ENCODE measurements at places on chromosomes 4 and X.

- DNase-seq, result no peak
Measured at GRCh38 chr4:182338746-182339145, 95.5 kb downstream of the TENM3 start.

- no peak for DNase-seq
Measured at GRCh38 chrX:70038951-70039350, 10.8 kb downstream of the AWAT2 start.

DNA sequence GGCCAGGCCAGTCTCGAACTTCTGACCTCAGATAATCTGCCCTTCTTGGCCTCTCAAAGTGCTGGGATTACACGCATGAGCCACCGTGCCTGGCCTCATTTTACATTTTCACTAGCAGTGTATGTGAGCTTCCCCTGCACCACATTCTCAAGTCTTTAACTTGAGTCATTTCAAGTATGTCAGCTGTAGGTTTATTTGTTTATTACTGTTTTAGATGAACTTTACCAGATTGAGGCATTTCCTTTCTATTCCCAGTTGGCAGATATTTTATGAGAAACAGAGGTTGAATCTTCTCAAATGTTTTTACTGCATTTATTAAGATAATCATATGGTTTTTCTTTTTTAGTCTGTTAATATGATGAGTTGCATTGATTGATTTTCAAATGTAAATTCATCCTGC is 114.6 kb upstream of the SH3RF1 start:
- DNase-seq, result no peak

GRCh38 chr4:120056246-120056645 is 10.4 kb downstream of the MAD2L1 start:
- no peak for DNase-seq

DNA sequence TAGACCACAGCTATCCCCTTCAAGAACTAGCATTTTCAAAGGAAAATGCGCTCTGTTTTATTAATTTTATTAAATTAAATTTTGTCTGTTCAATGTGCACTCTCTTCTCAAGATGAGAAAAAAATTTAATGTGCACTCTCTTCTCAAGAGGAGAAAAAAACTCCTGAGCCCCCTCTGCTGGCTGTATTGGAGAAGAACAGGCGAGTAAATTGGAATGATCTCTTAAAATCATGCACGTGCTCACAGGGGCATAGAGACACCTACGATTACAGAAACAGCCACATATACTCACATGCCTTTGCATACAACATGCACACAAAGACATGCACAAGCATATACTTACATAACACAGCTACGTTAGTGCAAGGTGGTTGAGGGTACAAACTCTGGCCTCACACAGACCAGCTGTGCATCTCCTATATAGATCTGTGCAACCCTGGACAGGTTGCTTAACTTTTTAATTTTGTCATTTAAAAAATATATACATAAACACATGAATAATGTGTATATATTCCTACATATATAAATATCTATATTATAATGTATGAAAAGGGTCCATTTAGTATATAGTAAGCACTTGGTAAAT is 176.2 kb upstream of the CXorf66 start:
- DNase-seq, result no peak

- DNase-seq, result no peak
Measured at GRCh38 chrX:150647331-150647730, 45.9 kb upstream of the MTMR1 start.

DNA sequence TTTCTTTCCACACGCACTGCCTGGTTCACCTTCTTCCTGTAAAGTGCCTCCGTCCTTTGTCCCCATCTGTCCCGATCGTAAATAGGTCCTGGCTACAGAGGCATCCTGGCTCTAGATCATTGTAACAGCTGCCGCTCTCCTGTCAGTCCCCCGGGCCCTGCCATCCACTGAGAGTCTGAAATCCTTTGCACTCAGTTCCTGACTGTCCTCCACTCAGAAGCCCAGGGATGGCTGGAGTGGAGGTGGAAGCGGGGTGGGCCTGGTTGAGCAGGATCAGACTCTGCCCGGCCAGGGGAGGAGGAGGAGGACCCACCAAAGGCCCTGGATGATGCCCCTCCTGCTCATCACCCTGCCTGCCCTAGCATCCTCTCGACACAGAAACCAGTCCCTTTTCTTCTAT is 29.8 kb downstream of the PIGG start:
- DNase-seq, result no peak

GRCh38 chrX:49137492-49137891 is 14.0 kb upstream of the GPKOW start:
- no peak for DNase-seq

DNA sequence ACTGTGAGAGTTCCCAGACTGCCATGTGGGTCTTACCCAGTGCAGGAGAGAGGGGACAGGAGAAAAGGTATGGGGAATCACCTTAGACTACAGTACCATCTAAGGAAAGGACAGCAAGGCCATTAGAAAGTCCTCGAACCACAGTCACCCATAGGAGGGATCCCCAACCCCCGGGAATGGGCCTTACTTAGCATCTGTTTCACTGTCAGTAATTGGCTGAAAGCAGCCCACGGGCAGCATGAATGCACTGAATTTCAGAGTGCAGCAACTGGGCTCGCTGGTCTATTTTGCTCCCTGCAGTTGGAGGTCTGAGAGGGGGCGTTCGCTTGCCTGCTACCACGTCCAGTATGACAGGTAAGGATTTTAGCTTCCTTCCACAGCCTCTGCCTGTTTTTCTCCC is 50.4 kb upstream of the KLHL8 start:
- no peak for DNase-seq

DNA sequence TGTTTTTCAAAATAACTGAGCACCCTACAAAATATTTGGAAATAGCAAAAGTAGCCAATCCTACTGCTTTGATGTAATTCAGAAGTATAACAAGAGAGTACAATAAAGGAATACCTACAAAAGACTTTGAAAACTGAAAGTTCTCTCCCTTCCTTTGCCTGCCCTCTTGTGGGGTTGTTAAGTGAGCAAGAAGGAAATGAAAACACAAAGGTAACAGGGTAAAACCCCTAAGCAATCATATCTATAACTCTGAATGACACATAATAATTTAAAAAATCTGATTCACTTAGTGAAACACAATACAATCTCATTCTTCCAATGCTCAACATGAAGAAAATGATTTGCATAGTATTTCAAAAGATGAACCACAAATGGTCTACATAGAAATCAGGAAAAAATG is 98.2 kb downstream of the FRYL start:
- no peak for DNase-seq

GRCh38 chr4:48945981-48946380 is 39.4 kb upstream of the OCIAD2 start:
- DNase-seq, result no peak

GRCh38 chr4:33116871-33117270 is 2396.7 kb downstream of the PCDH7 start:
- no peak for DNase-seq

DNA sequence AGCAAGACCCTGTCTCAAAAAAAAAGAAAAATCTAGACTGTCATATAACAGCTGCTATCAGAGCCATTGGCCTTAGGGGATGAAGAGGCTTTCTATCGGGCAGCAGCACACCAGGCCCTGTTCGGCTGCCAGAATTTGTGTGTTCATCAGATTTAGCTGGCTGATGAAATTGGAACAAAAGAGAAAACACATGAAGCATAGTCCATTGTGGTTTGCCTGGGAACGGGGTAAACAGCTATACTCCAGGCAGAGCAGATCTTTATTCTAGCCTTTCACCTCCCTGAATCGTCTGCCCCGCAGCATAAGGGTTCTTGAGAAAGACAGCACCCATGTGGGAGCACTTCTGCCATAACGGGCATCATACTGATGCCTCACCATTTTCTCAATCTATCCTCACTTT is 11.6 kb downstream of the TKTL1 start:
- no peak for DNase-seq

DNA sequence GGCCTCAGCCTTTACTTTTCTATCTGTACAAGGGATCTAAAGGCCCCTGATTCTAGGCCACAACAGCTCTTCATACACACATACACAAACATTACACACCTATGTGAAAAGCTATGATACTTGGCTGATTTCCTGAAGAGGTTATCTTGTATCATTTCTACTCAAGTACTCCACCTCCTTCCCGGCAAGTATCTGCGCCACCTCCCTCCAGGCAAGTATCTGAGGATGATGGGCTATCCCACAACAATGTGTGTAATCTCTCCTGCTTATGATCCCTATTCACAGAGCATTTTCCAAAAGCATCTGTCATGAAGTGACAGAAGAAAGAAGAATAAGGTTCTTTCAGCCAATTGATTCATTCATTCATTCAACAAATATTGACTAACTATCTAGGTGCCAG is 36.8 kb downstream of the AFAP1 start:
- no peak for DNase-seq

All from stimulated activated CD8-positive, alpha-beta memory T cell treated with anti-CD3 and anti-CD28 coated beads, Interleukin-7, amount 100 ng/mL, for 1 hour (primary cell).